CD4-positive, alpha-beta T cell (primary cell): ENCODE measurements at places on chromosomes 2 and 18.

GRCh38 chr2:9284521-9285297, 78.1 kb downstream of the ASAP2 start:
- no peak for DNase-seq

DNA sequence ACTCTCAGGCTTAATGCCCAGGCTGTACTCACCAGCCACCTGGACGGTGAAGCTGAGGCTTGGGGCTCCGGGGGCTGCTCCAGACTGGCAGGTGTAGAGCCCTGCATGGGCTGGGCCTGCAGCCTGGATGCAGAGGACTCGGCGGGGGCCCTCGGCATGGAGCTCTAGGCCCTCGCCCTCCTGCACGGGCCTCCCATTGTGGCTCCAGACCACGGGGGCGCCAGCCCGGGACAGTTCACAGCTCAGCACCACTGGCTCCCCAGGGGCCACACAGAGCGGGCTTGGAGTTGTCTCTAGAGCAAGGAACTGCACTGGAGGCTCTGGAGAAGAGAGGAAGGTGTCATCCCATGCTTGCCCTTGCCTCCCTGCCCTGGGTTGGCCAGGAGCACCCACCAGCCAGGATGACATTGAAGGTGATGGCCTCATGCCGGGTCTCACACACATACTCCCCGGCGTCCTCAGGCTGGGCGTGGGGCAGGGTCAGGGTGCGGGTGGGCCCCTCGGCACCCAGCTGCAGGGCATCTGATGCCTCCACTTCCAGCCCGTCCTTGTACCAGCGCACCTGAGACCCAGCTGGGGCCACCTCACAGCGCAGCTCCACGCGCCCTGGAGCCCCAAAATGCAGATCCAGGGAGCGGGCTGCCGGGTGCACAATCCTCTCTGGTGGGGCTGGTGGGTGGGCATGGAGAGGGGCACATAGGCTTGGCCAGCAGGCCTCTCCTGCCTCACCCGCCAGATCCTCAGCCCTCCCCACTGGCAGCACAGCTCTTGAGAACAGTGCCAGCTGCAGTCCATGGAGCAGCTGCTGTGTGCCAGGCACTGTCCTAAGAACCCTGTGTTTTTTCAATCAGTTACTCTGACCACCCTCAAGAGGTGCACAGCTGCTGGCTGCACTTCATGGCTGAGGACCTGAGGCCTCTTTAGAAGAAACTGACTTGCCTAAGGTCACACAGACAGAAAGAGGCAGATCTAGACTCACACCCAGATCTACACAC, 13.3 kb downstream of the OBSL1 start:
- DNase-seq: no peak

- no peak for DNase-seq
These were observed 235.5 kb downstream of the CMPK2 start for GRCh38 chr2:6630209-6630608.

DNA sequence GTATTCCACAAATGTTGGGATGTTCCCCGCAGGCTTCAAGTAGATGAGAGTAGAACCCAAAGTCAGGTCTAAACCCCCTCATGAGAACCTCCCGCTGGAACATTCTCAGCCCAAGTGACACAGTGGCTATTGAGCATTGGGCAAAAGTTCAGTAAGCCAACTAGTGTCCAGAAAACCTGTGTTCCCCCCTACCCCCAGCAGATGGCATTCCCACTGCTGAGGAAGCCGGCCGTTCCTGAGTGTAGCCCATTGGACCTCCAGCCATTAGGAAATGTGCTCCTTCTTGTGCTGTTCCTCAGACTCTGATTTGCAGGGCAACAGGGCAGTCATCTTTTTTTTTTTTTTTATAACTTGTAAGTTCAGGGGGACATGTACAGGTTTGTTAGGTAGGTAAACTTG, 152.1 kb downstream of the NCK2 start:
- no peak for DNase-seq

DNA sequence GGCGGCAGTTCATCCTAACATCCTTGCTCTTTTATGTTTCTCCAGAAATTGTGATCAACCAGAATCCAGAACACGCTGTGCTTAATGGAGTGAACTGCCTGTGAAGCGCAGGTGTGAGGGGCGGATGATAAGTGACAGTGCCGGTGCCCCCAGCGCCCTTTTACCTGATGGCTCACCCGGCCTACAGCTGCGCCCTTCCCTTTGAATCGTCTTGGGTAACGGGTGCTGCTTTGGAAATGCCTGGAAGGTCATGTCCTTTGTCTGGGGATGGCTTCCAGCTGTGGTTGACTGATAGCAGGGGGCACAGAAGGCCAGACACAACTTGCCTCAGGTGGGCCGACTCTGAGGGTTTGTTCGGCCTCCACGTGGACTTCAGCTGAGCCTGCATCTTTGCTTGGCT, 119.4 kb downstream of the LPIN1 start:
- DNase-seq: no peak

DNA sequence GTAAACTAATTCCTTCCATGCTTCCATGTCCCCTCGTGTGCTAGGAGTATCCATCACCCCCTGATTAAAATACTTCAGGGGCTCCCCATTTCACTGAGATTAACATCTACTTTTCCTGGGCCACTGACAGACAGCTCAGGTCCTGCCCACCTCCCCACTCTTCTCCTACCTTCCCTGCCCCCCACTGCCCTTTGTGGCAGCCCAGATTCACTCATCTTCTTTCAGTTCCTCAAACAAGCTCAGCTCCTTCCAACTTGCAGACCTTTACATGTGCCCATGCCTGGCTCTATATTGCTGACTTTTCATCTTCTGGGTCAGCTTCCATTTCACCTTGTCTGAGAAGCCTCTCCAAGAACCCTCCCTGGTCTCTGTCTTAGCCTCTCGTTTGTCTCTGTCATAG, 12.0 kb downstream of the RUFY4 start:
- no peak for DNase-seq

- DNase-seq: no peak
These were observed 24.7 kb downstream of the MDH1 start for GRCh38 chr2:63613391-63613901.

- DNase-seq: no peak
These were observed 331.3 kb downstream of the SS18 start for GRCh38 chr18:25759111-25759510.

DNA sequence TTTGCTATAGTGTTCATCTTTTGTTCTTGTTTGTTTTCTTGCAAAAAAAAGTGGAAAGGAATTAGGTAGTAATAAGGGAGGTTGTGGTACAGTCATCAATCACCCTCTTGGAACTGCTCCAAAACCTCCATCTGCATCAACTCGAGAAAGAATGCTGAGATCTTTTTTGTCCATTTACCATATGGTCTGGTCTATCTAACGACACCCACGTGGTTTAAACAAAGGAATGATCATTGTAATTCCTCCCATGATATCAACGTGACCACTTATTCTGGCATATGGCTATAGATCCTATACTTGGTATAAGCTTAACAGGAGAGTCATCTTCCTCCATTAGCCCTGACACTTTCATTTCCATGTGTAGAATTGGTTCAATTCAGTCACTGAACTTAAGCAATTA, 1025.3 kb upstream of the NXPH2 start:
- DNase-seq: no peak

GRCh38 chr2:62185475-62186155, 10.3 kb upstream of the B3GNT2 start:
- DNase-seq: no peak

DNA sequence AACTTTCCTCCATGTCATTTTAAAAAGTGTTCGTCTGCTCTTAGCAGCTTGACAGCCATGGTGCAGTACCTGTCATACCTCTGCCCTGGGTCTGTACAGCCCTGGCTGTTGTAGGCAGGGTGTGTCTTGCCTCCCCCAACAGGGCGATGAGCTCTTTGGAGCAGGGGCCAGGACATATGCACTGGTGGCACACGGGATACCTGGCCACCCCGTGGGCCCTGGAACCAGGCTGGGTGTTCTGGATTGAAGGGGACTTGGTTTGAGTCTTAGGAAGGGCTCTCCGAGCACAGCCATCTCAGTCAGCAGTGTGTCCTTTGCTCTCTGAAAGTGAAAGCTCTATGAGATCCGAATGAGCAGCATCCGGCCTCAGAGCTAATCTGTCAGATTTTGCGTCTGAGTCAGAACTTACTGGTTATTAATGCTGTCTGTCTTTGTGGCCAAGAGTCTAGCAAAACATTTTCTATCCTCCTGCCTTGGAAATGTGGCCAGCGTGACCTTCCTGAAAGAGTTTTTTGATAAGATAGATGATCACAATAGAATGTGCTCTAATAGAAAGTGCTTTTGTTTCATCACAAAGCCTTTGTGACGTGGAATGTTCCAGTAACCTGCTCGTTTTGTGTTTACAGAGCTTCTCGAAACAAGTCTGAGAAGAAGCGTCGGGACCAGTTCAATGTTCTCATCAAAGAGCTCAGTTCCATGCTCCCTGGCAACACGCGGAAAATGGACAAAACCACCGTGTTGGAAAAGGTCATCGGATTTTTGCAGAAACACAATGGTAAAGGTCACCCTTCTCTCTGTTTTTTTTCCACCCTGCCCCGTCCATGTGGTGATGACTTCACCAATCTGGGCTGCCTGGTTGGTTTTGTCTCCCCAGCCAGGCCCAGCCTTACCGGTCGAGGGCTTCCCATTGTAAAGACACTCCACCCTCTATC, 77.3 kb upstream of the RPL31 start:
- peak; percentile 58 for DNase-seq

DNA sequence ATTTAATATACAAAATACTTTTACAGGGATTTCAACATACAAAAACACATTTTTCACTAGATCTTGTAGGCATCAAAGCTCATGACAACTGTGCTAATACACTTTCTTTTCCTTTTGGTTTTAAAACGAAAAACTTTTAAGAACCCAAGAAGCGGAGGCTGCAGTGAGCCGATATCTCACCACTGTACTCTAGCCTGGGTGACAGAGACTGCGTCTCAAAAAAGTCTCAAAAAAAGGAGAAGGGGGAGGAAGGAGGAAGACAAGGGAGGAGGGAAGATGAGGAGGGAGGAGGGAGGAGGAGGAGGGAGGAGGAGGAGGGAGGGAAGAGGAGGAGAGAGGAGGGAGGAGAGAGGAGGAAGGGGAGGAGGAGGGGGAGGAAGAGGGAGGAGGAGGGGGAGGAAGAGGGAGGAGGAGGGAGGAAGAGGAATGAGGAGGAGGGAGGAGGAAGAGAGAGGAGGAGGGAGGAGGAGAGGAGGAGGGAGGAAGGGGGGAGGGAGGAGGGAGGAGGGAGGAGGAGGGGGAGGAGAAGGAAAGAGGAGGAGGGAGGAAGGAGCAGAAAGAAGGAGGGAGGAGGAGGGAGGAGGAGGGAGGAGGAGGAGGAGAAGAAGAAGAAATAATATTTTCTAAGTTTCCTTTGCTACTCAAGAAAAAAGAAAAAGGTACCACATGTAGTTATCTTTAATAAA, 13.8 kb downstream of the ROCK2 start:
- DNase-seq: no peak

DNA sequence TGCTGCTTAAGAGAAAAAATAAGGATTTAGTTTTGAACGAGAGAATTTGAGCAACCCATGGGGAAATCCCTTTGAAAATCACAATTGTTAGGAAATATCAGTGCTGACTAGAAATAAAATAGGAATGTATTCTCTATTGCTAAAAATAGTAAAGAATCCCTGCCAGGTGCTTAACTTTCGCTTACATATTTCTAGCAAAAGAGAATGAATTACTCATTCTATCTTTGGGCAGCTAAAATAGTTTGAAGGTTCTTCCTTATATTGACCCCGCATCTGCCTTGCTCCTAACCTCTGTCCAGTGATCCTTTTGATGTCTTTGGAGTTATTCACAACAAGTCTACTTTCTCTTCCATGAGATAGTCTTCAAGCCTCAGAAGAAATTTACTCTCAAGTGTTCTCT, 103.8 kb downstream of the PLCL1 start:
- no peak for DNase-seq

- no peak for DNase-seq
These were observed 39.1 kb downstream of the FBXO11 start for GRCh38 chr2:47867205-47867604.

GRCh38 chr18:65631766-65632165, 119.0 kb upstream of the CDH7 start:
- DNase-seq: no peak

- DNase-seq: peak; percentile 28
These were observed 891 bp downstream of the CAB39 start for GRCh38 chr2:230713331-230714135.

- DNase-seq: no peak
These were observed 59.8 kb downstream of the ZNF236 start for GRCh38 chr18:76882146-76882545.

DNA sequence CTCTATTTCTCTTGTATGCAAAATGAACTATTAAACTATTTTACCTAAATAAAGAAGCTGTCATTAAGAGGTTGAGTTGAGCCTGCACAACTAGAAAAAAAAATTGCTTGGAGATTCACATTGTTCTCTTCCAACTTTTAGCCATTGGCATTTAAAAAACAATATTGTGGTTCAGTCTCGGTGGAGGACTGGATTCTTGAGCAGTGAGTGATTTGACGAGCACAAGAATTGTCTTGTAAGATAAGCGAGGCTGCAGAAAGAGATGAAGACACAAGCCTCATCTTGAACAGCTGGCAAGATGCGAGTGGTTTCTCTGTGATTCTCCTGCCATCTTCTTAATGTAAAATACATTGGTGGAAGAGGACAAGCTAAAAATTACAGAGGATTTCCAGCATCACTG, 67.0 kb downstream of the GALR1 start:
- DNase-seq: no peak

DNA sequence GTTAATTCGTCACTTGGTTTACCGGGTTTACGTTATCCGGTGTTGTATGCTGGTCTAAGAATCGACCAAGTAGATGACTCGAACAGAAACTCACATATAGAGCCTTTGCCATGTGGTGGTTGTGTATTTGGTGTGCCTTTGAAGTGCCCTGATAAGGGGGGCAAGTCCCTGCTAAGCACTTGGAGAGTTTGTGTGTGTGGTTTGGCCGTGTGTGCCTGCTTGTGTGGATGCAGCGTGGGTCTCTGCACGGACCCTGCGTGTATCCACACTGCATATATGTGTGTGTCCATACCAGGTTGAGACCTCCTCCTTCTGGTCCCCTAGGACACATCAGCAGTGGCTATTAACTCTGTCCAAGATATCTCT, 2.4 kb upstream of the CELF4 start:
- no peak for DNase-seq

GRCh38 chr2:103289105-103289725, 527.4 kb downstream of the TMEM182 start:
- DNase-seq: no peak

GRCh38 chr2:7189106-7189505, 271.9 kb downstream of the RNF144A start:
- no peak for DNase-seq

DNA sequence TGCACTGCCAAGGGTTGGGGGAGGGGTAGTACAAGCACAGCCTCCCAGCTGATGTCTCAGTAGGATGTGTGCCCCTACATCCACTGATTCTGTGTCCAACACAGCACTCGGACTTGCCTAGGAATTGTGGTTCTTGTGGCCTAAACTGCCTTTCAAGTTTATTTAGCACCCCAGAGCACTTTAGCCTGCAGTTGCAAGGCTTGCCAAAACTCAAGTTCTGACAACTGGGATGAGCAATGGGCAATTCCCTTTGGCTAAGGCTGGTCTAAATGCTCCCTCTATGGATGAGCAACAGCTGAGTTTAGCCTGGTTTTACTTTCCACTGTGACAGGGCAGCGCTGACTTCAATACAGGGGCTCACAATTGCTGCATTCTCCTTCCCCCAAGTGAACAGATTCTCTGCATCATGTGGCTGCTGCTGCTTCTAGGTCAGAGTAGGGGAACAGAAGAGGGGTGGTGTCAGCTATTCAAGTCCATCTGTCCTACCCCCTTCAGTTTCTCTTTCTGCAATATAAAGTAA, 471.5 kb downstream of the PIK3C3 start:
- no peak for DNase-seq

GRCh38 chr18:62576845-62577512, 54.2 kb downstream of the ZCCHC2 start:
- DNase-seq: no peak

- DNase-seq: no peak
These were observed 39.5 kb downstream of the MBP start for GRCh38 chr18:77093067-77093430.

GRCh38 chr2:177545143-177545542, 152.6 kb downstream of the AGPS start:
- no peak for DNase-seq
